ENCODE measurements at places on chromosomes 16 and 17. TPM values are rescaled to one million over a fixed set of nuclear protein-coding genes. Genes with fewer than 3 reads are reported as not detected.

GRCh38 chr16:67053767-67054334 lies 24.9 kb downstream of the CBFB start:
- DNase-seq: no peak

DNA sequence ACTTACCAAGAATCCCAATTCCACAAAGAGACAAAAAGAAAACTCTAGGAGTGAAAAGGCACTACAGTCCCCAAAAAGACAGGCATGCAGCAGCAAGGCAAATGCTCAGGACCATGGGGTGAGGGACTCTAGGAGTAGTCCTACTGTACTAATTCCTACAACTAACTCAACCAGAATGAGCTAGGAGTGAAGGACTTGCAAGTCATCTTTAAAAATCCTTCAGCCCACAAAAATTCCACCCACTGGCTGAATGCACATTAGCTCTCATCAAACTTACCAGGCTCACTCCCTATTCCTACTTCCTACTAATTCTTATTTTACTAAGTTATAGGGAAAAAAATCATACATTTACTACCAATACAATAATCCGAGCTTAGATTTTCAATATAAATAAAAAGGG lies 141.7 kb upstream of the C17orf78 start:
- no peak for DNase-seq

- DNase-seq: peak; percentile 98
Measured at GRCh38 chr16:68069511-68070248, 15.5 kb upstream of the NFATC3 start.

DNA sequence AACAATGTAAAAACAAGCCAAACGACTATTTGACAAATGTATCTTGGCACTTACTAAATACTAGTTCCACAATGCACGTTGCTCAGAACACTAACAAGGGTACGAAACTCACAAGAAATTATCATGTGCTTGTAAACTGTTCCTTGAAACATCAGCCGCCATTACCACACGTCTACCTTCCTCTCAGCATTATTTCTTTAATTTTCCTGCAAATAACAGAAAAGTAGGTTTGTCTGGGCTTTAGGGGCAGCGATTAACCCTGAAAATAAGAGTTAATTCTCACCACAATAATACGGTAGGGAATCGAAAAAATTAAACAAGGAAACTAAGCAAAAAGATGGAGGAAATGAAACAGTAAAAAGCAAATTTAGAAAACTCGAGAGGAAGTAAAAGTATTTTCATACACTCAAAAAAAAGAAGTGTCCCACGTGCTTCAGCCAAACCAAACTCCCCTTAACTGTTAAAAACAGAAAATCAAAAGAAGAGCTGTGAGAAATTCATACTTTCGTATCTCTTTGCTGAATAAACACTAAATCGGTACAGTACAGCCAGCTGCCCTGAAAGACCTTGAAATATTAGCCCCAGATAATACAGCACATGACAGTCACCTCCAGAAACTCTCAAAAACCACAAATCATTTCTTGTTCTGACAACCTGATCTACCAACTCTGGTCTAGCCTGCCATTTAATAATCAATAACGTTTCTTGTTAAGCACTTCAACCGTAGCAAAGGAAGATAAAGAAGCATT lies 1.2 kb downstream of the ARHGAP17 start:
- DNase-seq: no peak

DNA sequence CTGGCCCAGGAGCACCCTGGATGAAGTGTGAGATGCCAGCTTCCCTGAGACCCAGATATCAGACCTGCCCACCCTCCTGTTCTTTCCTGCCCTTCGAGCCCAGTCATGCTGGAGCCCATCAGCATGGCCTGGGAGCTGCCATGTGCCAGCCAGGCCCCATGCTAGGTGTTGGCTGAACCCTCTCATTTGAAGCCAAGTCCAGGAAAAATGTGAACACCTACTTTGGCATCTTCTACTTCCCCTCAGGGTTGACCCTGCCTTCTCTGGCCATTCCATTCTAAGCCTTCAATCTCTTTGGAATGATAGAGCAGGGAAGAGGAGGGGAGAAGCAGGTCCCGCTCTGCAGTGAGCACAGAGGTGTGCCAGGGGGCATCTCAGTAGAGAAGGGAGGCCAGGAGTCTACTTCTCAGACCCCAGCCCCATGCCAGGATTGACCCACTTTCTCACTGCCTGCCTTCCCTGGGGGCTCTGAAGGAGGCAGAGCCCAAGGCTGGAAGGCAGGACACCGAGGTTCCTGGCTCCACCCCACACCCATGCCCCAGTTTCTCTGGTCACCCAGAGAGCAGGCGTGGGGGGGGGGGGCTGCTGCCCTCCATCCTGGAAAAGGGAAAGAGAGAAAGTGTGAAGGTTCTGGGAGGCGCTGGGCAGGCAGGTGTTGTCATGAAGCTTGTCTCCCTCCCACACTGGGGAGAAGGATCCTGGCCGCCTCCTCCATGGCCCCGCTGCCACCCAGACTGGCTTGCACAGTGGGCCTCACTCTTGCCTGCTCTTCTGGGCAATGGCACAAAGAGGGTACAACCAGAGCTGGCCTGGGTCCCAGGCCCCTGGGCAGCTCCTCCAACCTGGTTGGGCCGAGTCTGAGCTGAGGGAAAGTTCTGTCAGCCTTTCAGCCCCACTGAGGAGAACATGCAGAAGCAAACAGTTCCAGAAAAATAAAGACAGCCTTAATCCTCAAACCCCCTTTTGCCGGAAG lies 9.3 kb downstream of the HDAC5 start:
- no peak for DNase-seq

GRCh38 chr17:75390982-75391381 lies 14.5 kb downstream of the GRB2 start:
- peak; percentile 56 for DNase-seq

DNA sequence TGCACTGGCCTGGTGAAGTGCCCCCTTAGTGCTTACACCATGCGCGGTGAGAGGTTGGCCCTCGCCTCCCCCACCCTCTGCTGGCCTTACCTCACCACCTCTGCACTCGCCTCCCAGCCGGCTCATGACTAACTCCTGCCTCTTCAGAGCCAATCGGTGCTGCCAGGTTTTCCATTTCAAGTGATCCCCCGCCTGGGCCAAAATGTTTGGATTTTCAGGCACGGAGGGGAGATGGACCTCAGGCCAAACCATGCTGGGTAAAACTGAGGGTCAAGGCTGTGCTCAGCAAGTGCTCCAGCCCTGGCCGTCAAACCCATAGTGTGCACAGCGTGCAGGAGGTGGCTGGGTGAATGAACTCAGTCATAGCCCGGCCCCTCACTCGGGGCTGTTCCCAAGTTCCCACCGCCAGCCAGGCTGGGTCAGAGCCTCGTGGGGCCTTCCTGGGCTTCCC lies 175.4 kb downstream of the SEC14L1 start:
- DNase-seq: no peak

GRCh38 chr17:68428498-68429172 lies 28.7 kb downstream of the WIPI1 start:
- DNase-seq: no peak

GRCh38 chr17:80772906-80773242 lies 218.8 kb upstream of the CHMP6 start:
- no peak for DNase-seq

- DNase-seq: no peak
Measured at GRCh38 chr16:88407807-88408206, 25.0 kb downstream of the ZNF469 start.

- no peak for DNase-seq
Measured at GRCh38 chr16:48846277-48846676, 236.3 kb upstream of the N4BP1 start.

- DNase-seq: peak; percentile 19
Measured at GRCh38 chr16:71552698-71553503, 24.0 kb downstream of the TAT start.

GRCh38 chr16:11297492-11298142 lies 16.5 kb upstream of the PRM1 start:
- DNase-seq: peak; percentile 63

DNA sequence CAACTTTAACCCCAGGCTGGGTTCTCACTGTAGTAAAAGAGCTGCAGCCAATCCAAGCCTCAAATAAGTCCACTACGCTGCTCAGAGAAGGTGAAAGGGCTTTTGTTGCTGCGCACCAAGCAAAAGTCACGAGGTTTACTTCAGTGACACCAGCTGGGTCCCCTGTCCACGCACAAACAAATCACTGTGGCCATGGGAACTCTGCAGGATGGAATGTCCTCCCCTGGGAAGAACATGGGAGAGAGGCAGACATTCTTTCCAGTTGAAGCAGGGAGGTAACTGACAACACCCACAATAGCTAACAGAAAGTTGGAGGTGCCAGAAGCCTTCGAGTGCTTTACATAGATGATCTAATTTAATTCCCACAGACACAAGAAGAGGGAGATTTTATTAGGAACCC lies 181.9 kb downstream of the PMP22 start:
- no peak for DNase-seq

- no peak for DNase-seq
Measured at GRCh38 chr16:74720579-74720978, 19.9 kb upstream of the MLKL start.

DNA sequence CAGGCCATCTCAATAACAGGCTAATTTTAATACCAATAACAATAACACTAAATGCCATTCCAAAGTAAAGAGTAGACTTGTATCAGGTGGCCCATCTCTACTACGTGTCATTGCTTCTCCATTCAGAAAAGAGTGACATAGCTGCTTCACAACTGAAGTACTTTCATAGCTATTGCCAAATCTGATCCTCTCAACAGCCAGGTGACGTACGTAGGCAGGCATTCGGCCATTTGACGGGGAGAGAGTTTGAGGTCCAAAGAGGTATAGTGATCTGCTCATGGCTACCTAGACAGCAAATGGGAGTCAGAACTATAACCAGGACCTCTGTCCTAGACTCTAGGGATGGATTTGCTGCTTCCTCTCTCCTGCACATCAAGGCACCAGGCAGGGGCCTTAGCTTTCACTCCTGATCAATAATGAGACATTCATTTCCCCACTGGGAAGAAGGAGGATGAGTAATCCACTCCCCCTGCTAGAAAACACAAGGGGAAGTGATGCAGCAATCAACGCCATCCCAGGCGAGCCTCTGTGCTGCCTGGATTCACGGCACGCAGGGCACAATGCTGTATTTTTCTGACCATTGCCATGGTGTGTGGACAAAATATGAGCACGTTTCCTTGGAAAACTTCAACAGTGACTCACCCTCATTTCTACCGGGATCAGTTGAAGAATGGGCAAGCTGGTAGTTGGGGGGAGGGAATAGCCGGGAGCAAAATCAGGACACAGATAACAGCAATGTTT lies 80.9 kb downstream of the SPACA3 start:
- no peak for DNase-seq

DNA sequence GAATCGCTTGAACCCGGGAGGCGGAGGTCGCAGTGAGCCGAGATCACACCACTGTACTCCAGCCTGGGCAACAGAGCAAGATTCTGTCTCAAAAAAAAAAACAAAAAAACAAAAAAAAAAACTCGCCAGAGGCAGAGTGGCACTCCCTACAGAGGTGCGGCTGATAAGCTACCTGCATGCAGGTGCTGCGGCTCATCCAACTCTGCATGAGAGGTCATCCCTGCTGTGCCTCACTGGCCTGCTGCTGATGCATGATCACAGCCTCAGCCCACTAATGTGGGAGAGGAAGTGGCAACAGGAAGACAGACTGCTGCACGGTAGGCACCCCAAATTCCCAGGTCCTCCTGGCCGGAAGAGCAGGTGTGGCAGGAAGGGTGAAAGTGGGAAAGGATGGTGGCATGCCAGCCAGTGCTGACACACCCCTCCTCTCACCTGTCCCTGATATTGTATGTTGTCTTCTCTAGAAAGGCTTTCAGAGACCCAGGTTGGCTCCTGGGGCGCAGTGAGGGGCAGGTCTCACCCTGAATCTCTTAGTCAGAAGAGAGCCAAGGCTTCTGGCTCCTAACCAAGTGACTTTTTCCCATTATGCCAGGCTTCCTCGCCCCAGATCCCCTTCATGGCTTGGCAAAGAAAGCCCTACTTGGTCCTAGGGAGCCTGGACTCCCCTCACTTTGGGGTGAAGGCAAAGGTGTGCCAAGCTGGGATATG lies 11.8 kb downstream of the NXPH3 start:
- no peak for DNase-seq

- no peak for DNase-seq
Measured at GRCh38 chr16:74064120-74064735, 232.4 kb upstream of the PSMD7 start.

- peak; percentile 3 for DNase-seq
Measured at GRCh38 chr16:81099958-81100357, 3.8 kb upstream of the GCSH start.

- DNase-seq: peak; percentile 89
Measured at GRCh38 chr17:66654106-66654740, 180.7 kb upstream of the CACNG5 start.

GRCh38 chr17:10196941-10197340 lies 1.5 kb downstream of the GAS7 start:
- no peak for DNase-seq

DNA sequence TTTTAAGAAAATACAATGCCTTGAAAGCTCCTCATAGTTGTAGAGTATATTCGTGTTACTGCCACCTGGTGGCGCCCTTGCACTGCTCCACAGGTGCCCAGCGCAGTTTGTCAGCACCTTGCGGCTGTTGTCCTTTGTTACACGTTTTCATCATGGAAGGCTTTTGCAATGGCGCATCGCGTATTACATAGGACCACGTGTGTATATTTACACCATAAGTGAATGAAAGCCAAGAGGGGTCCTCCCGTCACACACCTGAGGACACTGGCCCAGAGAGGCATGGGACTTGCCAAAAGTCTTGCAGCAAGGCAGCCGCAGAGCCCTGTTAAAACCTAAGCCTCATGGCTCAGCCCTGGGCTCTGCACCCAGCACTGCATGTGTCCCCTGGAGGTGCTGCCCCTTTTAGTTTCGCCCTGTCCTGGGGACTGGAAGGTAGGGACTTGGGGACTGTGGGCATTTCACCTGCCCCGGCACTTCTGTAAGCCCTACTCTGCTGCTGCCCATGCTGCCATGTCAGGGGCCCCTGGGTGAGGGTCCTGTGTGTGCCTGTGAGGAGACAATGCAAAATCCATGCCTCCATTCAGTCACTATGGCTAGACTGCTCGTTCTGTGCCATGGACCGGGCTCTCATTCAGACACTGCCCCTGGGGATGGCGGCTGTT lies 24.3 kb downstream of the POLR3E start:
- DNase-seq: peak; percentile 52

The MYH3 gene
- total RNA-seq: 7,123 TPM

The C17orf113 gene
- total RNA-seq: 0.51 TPM

The VASN gene
- total RNA-seq: 7.5 TPM

The GOT2 gene
- total RNA-seq: 49.0 TPM

The SETD6 gene
- total RNA-seq: 19.6 TPM

The ARRB2 gene
- 10.8 TPM for total RNA-seq

The ICAM2 gene
- 2.0 TPM for total RNA-seq

The SLC12A3 gene
- not detected for total RNA-seq

The PLXDC1 gene
- 49.7 TPM for total RNA-seq

The ABCC11 gene
- total RNA-seq: not detected

The MYOCD gene
- 0.05 TPM for total RNA-seq

The LGALS9B gene
- total RNA-seq: not detected

The KRT28 gene
- not detected for total RNA-seq
